Naive thymus-derived CD8-positive, alpha-beta T cell (primary cell): ENCODE measurements at places on chromosomes 13 and 19. TPM values are rescaled to one million over a fixed set of nuclear protein-coding genes. Genes with fewer than 3 reads are reported as not detected.

The OR7G2 gene
- not detected for total RNA-seq

The ZIK1 gene
- 23.9 TPM for total RNA-seq

DNA sequence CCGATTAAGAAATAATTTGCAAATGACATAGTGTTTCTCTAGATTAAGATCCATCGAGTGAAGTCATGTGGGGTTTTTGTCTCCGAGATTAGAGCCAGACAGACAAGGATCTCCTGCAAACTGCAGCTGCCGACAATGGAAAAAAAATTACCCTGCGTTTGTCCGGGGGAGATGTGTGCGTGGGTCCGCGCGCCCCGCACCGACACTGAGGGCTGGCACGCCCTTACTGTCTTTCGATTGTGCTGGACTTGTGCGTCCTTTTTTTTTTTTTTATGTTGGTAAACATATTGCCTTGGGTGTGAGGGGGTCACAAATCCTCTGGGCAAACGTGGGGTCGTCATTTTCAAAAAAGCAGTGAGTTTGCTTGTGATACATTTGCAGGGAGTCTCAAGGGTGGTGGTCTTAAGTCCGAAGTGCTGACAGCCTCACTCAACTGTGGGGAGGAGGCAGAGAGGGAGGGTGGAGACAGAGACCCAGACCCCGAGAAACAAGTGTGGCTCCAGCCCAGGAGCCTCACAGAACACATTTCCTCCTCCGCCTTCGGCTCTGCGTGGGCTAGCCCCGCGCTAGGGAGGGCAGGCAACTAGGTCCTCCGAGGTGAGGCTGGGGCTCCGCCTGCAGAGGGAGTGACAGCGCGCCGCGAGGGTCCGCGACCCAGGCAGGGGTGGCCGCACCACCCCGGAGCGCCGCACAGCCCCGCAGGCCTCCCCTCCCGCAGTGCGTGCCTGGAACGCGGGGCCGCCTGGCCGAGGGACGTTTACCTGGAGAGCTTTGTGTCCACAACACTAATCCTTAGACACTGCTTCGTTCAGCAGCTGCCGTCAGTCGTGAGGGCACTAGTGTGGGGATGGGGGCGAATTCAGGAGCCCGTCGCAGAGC, 11.7 kb upstream of the SOX1 start:
- no peak for DNase-seq

The ARHGAP33 gene
- 11.1 TPM for total RNA-seq

DNA sequence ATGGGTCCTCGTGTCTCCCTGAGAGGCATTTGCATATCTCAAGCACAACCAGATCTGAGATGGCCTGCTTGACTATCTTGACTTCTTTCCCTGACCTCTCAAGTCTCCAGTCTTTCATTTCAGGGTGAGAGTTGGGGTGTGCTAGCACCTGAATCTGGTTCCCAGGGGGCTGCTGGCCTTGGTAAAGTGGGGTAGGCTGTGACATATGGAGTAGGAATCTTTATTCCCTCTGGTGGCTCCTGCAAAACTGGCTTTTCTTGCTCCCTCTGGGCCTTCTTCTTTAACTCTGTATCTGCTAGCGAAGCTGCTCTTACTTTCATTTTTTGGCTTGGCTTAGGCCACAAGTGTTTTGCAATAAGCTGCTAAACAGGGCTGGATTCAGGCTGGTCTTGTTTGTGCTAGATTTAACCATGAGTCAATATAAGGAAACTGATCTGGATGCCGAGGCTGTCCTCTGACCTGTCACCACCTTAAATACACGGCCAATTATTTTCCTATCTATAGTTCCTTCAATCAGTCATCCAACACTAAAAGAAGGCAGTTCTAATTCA, 42.3 kb downstream of the ZNF493 start:
- DNase-seq = no peak

DNA sequence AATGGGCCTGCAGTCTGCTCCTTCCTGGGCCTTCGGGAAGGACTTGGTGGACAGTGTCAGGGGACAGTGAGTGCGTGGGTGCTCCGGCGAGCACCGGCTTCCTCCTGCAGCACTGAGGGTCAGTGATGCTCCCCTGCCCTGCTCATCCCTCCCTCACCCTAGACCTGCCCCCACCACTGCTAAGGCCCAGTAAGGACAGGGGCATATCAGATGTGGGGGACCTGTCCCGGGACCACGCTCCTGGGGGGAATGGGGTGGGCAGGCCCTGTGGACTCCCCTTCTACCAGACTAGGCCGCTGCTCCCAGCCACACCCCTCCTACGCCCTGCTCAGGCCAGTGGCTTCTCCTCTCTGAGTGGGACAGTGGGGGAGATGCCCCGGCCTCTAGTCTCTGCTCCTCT, 3.2 kb downstream of the MICOS13 start:
- no peak for DNase-seq
